ENCODE measurements at places on chromosomes 16 and 17.

- DNase-seq: no peak
Measured at GRCh38 chr16:76464955-76465620, 187.9 kb downstream of the CNTNAP4 start.

GRCh38 chr17:71902894-71903506, 217.8 kb upstream of the SOX9 start:
- no peak for DNase-seq

DNA sequence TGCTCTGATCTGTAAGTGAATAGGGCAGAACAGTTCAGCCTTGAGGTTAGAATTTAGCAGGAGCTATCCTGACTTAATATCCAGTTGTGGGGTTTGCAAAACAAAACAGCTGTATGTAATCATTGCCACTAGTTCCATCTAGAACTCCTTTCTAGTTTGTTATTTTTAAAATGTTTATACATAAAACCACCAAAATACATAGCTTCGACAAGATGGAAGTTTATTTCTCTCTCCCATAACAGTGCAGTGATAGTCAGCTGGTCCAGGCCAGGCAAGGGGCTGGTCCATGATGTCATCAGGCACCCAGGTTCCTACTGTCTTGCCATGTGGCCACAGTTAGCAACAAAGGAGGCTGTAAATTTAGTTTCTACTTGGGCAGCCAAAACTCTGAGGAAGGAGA, 10.5 kb upstream of the PLK1 start:
- DNase-seq: no peak

DNA sequence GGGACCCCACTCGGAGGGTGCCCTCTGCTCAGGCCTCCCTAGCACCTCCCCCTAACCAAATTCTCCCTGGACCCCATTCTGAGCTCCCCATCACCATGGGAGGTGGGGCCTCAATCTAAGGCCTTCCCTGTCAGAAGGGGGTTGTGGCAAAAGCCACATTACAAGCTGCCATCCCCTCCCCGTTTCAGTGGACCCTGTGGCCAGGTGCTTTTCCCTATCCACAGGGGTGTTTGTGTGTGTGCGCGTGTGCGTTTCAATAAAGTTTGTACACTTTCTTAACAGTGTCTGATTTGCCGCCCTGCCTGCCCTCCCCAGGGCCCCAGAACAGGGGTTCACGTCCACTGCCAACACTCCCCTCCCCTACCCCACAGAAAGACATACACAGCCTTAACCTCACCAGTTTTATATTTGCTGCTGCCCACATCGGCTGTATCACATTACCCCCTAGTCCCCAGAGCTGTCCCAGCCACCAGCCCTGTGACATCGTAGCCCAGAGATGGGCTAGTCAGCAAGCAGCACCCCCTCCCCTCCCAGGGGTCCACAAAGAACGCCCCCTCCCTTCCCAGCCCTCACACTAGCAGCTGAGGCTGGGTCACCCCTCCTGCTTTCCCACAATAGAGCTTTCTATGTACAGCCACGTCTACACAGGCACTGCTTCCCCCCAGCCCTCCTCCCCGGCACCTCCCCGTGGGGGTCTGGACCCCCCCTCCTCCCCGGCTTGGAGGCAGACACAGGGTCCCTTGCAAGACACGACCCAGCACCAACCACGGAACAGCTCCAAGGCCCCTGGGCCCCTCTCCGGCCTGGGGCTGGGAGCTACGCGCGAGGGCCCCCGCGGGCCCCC, 7.9 kb downstream of the GRN start:
- no peak for DNase-seq

- no peak for DNase-seq
Measured at GRCh38 chr17:339193-340061, 13.2 kb downstream of the RPH3AL start.

DNA sequence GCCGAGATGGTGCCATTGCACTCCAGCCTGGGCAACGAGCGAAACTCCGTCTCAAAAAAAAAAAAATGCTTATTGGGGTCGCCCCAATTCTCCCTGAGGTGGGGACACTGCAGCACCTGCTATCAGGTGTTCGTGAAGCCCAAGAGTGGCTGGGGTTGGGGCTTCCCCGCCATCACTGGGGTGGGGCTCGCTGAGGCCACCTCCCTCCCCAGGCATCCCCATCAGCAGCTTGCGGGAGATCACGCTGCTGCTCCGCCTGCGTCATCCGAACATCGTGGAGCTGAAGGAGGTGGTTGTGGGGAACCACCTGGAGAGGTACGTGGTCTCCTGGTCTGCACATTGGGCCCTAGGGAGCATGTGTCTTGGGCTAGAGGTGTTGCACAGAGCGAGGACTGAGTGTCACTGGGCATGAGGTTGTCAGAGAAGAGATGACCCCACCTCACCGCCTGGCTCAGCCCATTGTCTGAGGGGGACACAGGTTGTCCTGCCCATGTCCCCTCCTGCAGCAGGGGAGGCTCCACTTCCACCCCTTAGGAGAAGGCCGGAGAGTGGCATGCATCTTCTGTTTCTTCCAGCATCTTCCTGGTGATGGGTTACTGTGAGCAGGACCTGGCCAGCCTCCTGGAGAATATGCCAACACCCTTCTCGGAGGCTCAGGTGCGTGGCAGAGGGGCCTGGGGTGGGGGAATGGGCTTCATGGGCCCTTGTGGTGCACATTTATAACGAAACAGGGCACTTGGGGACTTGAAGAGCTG, 4.9 kb downstream of the CDK10 start:
- no peak for DNase-seq

GRCh38 chr17:63741143-63741407, 524 bp downstream of the STRADA start:
- DNase-seq: no peak

- no peak for DNase-seq
Measured at GRCh38 chr17:5707482-5707881, 123.2 kb upstream of the NLRP1 start.

DNA sequence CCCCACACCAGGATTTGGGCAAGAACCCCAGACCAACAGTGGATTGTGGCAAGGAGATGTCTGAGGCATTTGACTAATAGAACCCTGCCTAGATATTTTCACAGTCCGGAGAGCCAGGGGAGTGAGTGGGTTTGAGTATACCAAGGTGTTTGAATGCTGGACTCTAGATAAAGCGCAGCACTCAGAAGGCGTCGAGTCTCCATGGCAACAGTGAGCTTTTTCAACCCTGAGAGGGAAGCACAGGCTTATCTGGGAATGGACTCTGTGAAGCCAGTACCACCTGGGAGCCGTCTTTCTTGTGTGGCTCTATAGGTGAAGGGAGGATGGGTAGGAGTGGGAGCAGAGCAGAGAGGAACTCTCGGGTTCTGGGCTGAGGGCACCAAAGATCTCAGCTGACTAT, 147.0 kb downstream of the SHISA6 start:
- DNase-seq: no peak

DNA sequence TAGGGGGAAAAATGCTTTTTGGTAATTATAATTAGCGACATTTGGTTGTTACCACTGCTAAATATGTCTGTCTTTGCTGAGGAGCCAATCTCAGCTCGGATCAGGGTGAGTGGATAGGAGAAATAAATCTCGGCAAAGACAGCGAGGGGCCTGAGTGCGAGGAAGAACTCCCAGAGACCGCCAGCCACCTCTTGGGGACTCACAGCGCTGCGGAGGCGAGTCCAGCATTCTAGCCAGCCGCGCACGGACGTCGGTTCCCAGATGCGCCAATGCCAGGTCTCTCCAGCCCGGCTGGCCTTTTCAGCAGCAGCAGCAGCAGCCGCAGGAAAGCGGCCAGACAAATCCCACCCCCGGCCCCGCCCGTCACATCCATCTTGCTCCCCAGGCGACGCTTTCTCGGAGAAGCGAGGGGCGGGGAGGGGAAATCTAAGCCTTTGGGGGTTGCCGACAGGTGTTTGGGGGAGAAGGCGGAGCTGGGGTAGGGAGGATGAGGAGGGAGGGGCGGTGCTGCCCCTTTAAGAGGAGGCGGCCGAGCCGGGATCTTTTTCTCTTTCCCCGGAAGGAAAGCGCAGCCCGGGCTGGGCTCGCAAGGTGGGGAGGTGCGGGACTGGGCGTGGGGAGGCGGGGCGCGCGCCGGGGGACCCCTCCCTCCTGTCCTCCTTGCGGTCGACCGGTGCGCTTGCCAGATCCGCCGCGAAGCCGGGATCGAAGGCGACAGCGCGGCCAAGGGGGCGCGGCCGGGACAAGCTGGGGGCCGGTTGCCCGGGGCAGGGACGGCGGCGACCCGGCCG, at the start of gene ITGA3:
Gene ITGA3 (plus strand): TSS at position 685 of the 791 bp plus-strand sequence. CDS start 330 bp downstream, outside the sequence.
- no peak for DNase-seq

GRCh38 chr16:81357711-81358260, 43.0 kb downstream of the GAN start:
- no peak for DNase-seq

DNA sequence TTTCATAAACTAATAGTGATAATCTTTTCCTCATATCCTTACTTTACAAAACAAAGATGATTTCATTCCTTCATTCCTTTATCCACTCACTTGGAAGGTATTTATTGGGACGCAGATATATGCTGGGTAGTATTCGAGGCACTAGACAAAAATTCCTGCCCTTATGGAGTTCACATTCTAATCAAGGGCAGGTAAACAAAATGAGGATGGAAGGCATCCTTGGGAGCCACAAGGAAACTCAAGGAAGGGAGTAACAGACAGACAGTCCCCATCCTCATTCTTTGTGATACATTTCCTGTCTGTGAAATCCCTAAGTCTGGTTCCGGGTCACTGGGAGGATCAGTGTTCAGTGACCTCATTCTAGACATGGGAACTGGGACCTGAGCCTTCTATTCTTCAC, 45.2 kb downstream of the SLC6A2 start:
- DNase-seq: no peak

- no peak for DNase-seq
Measured at GRCh38 chr16:929227-930073, 41.3 kb downstream of the LMF1 start.

- no peak for DNase-seq
Measured at GRCh38 chr17:36072431-36073121, 8.5 kb downstream of the CCL18 start.

GRCh38 chr16:55534756-55535155, 25.9 kb downstream of the LPCAT2 start:
- DNase-seq: no peak

Data from GF-D8 (cell line).